ENCODE measurements at places on chromosomes 3 and 15.

DNA sequence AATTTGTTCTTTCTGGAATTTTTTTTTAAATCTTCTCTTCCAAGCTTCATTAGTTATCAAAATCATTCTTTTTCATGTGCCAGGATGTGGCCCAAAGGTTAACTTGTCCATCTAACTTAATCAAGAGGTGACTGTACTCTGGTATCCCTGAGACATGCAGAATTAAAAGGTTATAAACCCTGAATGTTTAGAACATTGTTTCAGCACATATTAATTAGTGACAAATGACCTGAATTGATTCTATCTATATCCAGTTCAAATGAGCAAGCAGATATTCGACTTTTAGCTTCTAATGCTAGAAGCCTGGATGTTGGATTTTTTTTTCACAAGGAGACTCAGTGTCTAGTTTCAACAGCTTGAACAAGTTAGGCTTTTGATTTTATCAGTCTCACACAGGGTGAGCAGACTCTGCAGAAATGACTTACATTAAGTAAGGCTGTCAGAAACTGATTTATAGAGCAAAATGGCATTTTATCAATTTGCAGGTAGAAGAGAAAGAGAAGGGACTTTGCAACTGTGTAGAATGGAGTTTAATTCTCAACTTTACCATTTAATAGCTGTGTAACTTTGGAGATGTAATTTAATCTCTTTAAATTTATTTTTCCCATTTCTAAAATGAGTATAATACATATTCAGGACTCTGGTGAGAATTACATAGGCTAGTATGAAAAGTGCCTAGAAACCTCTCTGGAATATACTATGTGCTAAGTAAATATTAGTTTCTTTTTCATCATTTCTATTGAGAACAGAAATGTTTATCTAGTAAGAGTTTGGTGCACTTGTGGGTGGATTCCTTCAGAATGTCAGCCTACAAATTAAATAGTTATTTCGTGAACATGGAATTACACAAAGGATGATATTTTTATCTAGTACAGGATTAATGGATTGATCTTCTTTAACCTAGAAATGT lies 100.0 kb downstream of the ALCAM start:
- no peak for DNase-seq

- DNase-seq = no peak
Observed at GRCh38 chr3:58874795-58875194, 175.0 kb downstream of the CFAP20DC start.

DNA sequence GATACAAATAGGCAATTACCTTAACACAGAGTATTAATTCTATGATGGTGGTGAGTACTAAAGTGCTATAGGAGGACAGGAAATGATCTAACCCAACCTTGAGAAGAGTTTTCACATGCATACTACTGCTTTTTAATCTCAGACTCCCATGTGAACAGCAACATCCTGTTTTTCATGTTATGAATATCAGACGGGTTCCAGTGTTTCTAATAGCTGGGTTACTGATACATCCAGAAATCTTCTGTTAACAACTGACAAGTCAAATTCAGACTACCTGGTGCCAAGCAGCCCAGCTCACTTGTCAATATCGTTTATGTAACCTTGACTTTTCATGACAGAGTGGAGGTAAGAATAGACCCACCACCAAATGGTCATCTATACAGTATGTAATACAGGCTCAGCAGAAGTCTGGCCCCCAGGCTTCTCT lies 220.2 kb upstream of the COL8A1 start:
- no peak for DNase-seq

- no peak for DNase-seq
Observed at GRCh38 chr15:90309020-90309419, 43.1 kb upstream of the ZNF774 start.

DNA sequence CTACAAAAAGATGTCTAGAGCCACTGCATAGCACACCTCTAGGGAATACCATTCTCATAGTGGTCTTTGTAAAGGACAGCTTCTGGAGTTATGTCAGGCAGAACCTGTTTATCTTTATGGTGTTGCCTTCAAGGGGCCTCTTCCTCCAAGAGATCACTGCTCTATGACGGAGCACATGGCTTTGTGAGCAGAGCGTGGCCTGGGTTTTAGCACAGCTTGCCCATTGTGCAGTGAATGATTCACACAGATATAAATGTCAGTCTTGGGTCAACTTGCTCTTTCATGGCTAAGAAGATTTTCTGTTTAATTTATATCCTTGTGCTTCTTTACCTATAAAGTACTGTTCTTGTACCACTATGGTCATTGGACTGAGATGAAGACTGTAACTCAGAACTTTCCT lies 41.5 kb upstream of the RBMS3 start:
- no peak for DNase-seq

DNA sequence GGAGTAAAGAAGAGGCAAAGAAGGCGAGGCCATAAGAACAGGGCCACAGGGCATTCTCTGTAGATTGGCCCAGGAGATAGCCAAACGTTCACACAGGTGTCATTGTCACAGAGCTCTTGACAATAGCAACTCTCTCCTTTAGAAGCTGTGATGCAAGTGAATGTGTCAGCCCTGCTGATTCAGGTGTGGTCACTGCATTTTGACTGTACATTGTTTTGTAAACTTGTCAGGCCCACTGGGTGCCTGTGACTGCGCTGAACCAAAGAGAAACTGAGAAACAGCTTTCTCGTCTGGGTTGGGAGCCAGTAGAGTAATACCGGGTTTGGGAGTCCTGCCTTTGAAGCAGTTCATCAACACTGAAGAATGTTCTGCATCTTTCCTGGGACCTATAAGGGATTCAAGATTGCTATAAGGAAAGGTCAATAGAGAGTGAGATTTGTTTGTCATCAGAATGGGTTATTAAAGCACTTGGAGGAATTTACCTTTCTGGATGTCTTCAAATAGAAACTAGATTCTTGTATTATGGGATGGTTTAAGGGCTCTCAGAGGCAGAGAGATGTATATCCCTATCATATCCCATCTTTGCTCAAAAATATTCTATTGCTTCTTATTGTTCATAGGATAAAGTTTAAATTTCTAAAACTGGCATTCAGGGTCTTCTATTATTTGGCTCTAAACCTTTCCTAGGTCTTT lies 45.4 kb downstream of the TMEM45A start:
- DNase-seq = no peak

GRCh38 chr3:125057186-125057850 lies 1.5 kb upstream of the HEG1 start:
- no peak for DNase-seq

DNA sequence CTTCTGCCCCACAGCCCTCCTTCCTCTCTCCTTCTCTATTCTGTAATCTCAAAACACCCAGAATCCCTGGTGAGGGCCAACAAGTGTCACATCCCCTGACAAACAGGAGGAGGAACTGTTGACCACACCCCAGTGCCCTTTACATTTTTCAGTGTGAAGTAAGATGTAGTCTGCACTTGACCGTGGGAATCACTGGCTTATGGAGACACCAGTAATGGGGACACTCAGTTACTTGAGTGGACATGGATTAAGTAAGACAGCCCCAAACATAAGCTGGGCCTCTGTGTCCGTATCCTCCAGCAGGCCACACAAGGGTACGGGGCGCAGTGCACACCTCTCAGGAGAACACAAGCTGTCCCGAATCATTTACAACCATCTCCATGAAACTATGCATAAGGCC lies 28.4 kb upstream of the LIMD1 start:
- no peak for DNase-seq

DNA sequence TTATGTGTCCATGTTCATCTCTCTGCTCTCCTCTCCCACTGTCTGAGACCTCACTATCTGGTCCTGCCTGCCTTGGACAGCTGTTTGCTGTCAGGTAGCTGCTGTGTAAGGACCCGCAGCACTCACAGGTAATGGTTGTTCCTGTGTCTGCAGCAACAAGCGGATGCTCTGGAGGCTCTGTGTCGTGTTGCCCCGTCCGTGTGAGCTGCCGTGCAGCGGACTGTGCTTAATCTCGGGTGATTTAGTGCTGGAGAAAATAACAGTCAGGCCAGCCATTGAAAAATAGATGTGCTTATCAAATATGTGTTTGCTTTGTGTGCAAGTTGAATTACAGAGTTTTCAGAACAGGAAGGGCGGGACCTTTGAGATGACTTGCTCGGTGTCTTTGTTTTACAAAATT lies 121.4 kb downstream of the GABRG3 start:
- DNase-seq = no peak

GRCh38 chr3:31142543-31142942 lies 248.1 kb upstream of the GADL1 start:
- DNase-seq = no peak

DNA sequence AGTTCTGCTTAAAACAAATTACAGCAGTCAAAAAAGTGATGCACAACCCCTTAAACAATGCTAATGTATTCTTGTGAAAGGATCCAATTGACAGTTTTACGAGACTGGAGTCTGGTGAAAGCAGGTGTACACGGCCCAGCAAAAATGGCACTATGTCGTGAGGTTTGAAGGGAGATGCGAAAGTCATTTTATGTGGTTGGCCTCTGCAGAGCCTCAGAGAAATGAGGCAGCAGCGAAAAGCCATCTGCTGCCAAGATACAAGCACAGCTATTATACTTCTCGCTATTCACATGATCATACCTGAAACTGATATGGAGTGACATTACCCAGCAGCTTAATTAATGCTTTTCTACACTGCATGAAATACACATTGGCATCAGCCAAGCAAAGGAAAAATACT lies 36.4 kb downstream of the MECOM start:
- DNase-seq = no peak

GRCh38 chr3:33134026-33134625 lies 20.3 kb downstream of the CRTAP start:
- DNase-seq = no peak

GRCh38 chr3:175287361-175287963 lies 428.3 kb downstream of the NAALADL2 start:
- no peak for DNase-seq

- no peak for DNase-seq
Observed at GRCh38 chr15:58361273-58361759, 70.5 kb upstream of the LIPC start.

GRCh38 chr3:186493525-186494255 lies 50.5 kb downstream of the CRYGS start:
- DNase-seq = no peak

DNA sequence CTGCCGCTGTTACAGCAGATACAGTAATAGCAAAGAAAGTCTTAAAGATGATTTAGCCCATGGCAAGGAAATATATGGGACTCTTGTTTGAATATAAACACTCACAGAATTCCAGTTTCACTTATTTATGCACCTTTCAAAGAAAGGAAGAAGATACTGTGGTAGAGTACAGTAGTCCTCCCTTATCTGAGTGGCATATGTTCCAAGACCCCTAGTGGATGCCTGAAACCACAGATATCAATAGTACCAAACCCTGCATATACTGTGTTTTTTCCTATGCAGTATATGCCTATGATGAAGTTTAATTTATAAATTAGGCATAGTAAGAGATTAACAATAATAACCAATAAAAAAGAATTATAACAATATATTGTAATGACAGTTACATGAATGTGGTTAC lies 8.2 kb downstream of the MAP2K1 start:
- DNase-seq = no peak

GRCh38 chr3:50464569-50464968 lies 38.9 kb downstream of the CACNA2D2 start:
- DNase-seq = no peak

- no peak for DNase-seq
Observed at GRCh38 chr3:130933801-130934345, 40.0 kb downstream of the ATP2C1 start.

- no peak for DNase-seq
Observed at GRCh38 chr3:127137113-127137512, 55.8 kb upstream of the PRR23E start.

DNA sequence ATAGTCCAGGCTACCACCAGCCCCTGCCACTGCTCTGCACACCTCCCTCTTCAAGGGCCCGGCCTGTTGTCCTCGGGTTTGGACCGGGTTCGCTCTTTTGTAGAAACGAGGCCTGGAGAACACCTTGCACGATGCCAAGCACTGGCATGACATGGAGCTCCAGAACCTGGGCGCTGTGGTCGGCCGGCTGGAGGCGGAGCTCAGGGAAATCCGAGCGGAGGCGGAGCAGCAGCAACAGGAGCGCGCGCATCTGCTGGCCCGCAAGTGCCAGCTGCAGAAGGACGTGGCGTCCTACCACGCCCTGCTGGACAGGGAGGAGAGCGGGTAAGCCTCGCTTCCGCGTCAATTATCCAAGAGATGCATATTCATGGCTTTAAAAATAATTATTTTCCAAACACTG lies 72.4 kb downstream of the BFSP2 start:
- DNase-seq = no peak

GRCh38 chr15:67121644-67122605 lies 56.5 kb downstream of the SMAD3 start:
- DNase-seq = no peak

DNA sequence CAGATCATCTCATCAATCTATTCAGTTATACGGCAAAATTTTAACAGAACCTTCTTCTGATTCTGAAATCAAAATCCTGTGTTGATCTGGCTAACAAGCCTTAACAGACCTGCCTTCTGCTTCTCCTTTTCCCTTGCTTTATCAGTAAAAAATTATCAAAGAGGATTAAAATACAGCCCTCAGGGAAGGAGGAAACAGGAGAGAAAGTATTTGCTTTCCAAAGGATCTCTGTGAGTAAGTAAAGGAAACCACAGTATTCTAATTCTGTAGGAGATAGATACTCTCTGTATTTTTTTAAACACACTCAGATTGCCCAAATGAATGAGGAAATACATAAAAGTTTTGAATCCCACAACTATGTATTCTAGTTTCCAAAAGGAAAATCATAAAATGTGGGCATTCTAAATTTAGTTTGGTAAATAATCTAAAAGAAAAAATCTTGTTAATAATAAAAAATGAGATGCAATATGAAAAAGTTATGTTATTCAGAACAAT lies 221.8 kb downstream of the ZIC1 start:
- no peak for DNase-seq

GRCh38 chr3:120649830-120650233 lies 32.2 kb downstream of the HGD start:
- no peak for DNase-seq

DNA sequence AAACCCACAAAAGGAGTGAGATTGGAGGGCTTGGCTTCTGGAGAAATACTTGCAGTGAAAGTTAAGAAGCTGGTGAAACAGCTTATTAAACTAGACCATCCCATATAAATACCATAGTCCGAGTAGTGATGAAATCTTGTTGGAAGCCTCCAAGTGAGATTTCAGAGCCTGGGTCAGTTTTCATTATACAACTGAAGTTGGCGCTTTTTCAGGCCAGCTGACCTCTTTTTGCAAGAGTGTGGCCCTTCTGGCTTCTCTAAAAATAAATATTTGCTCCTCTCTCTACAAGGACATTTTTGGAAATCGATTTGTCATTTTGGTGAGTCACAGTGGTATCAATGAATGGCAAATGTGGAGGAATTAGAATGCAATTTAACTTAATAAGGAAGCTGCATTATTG lies 51.2 kb upstream of the THRB start:
- DNase-seq = no peak

DNA sequence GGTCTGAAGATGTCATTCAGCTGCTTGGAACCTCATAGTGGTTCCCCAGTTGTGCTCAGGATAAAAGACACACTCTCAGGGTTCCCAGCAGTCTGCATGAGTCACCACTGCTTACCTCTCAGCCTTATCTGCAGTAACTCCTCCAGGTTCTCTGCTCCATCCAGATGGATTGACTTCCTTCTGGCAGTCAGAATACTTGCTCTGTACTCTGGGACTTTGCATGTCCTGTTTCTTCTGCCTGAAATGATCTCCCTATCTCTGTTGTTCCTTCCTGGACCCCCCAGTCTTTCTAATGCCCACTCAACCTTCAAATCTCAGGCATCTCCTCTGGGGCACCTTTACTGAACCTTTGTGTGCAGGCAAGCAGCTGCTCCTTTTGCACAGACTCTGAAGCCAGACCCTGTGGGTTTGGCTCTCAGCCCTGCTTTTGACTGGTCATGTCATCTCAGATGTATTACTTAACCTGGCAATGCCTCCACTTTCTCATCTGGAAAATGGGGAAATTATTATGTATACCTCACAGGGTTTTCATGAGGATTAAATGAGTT lies 38.4 kb downstream of the ITPR1 start:
- no peak for DNase-seq

All from stimulated activated CD4-positive, alpha-beta T cell treated with anti-CD3 and anti-CD28 coated beads, Interleukin-15, amount 100 ng/mL, for 48 hours (primary cell).